Hair follicular keratinocyte (primary cell): ENCODE measurements at places on chromosomes 11 and 22. TPM values are rescaled to one million over a fixed set of nuclear protein-coding genes. Genes with fewer than 3 reads are reported as not detected.

Gene BRSK2
- 0.04 and 0.23 TPM in 2 replicates for total RNA-seq

Gene C22orf31
- not detected in 2 replicates for total RNA-seq

Gene PKP3
- 292 and 373 TPM in 2 replicates for total RNA-seq

Gene APOL5
- total RNA-seq, result not detected in 2 replicates

Gene OR8G5
- total RNA-seq, result not detected in 2 replicates
